ENCODE measurements at places on chromosomes 6 and 20. TPM values are rescaled to one million over a fixed set of nuclear protein-coding genes. Genes with fewer than 3 reads are reported as not detected.

DNA sequence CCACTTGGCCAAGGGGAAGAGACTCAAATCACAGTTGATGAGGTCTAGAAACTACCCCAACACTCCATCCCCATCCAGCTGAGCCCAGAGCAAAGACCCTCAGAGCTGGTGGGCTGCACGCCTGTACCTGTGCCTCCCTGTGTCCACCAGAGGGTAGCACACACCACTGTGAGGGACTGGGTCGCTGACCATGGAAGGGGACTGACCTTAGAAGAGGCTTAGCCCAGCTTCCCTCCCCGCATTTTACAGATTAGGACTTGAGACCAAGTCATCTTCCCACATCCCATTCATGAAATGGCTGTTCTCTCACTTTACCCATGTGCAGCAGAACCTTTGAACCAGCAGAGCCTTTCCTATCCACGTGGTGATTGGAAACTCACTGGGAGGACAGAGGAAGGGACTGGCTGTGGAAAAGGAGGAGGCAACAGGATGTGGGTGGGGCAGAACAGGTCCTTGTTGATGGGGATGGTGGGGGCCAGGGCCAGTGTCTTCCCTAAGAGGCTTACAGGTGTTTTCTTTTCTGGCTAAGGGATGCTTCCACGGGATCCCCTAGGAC, 44.3 kb downstream of the CPXM1 start:
- DNase-seq, result peak; percentile 13

GRCh38 chr20:34083137-34083536, 28.9 kb downstream of the EIF2S2 start:
- peak; percentile 68 for DNase-seq

- DNase-seq, result no peak
Measured at GRCh38 chr20:22464312-22465003, 119.9 kb downstream of the FOXA2 start.

GRCh38 chr20:4997222-4997621, 4.1 kb downstream of the SLC23A2 start:
- DNase-seq, result no peak

GRCh38 chr20:37364927-37365272, 19.0 kb downstream of the SRC start:
- no peak for DNase-seq

DNA sequence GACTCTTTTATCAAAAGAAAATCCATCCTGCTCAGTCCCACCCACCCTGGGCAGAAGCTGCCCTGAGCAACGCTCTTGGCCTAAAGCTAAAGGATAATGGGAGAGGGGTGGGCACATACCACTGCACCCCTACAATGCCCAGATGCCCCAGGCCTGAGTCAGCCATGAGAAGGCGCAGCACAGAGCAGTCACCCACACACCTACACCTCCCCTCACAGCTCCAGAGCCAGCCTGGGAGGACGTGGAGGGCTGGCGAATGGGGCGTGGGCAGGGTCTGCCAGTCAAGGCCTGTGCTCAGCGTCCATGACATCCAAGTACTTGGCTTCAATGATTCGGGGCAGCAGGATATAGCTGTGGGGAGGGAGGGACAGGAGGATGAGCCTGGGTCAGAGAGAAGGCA, 11.5 kb downstream of the SLC4A11 start:
- DNase-seq, result no peak

DNA sequence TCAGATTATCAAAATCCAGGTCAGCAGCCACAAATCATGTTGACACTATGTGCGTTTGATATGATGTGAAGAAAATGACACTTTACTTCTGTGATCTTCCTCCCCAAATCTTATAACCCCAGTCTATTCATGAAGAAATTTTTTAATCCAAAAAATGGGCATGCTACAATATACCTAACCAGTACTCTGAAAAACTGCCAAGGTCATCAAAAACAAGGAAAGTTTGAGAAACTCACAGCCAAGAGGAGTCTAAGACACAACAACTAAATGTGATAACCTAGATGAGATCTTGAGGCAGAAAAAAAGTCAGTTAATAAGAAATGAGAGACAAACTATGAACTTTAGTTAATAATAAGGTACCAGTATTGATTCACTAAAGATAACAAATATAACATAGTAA, 200.6 kb upstream of the IRAK1BP1 start:
- no peak for DNase-seq

- no peak for DNase-seq
Measured at GRCh38 chr6:169702840-169703246, 917 bp downstream of the C6orf120 start.

DNA sequence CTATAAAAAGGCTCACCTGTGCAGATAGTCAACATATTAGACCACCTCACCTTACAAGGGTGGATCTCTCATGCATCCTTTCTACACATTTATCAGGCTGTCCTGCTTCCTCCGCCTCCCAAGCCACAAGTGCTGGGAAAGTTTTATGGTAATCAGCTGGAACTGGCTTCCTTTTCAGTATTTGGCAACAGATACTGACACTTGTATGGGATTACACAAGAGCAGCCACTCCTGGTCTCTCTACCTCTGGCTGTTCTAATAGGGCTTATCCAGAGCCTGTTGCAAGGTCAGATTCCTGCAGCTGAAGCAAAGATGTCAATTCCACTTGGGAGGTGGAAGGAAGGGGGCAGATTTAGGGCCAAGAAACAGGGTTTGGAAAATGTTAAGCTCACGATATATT, 503 bp upstream of the GPLD1 start:
- DNase-seq, result no peak

GRCh38 chr6:62707156-62707555, 421.1 kb upstream of the KHDRBS2 start:
- DNase-seq, result no peak

DNA sequence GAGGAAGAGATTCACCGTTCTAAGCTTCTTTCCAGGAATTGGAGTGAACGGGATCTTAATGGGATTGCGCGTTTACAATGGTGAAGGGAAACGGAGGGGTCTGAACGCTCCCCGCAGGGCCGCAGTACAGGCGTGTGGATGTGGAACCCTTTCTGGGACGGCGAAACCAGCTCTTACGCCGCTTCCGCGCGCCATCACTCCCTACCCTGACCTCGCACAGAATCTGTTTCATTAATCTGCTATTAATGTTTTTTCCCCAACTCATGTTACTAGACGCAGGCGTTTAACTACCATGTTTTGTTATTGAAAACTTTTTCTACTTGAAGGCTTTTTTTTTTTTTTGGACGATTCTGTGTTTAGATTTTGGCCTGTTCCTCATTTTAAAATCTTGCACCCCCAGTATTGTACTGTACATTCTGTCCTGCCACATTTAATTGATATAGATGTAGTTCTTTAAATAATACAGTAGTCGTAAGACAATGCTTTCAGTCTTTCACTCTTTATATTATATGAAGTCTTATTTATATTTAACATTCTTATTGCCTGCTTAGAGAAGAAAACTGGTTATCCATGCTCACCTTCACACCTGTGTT, 696 bp upstream of the SUPT3H start:
- no peak for DNase-seq

ANGPT4 gene
- not detected for total RNA-seq

ENPP3 gene
- total RNA-seq, result 0.29 TPM

GNAS-AS1 gene
- total RNA-seq, result 5.2 TPM
